ENCODE measurements at places on chromosomes 2 and 18.

GRCh38 chr2:75007061-75007460, 48.6 kb downstream of the POLE4 start:
- no peak for DNase-seq

- no peak for DNase-seq
These were observed 17.4 kb downstream of the LDLRAD4 start for GRCh38 chr18:13235981-13236380.

GRCh38 chr18:22063102-22063501, 106.3 kb upstream of the GATA6 start:
- DNase-seq = no peak

GRCh38 chr2:100309973-100310719, 12.2 kb downstream of the LONRF2 start:
- DNase-seq = no peak

DNA sequence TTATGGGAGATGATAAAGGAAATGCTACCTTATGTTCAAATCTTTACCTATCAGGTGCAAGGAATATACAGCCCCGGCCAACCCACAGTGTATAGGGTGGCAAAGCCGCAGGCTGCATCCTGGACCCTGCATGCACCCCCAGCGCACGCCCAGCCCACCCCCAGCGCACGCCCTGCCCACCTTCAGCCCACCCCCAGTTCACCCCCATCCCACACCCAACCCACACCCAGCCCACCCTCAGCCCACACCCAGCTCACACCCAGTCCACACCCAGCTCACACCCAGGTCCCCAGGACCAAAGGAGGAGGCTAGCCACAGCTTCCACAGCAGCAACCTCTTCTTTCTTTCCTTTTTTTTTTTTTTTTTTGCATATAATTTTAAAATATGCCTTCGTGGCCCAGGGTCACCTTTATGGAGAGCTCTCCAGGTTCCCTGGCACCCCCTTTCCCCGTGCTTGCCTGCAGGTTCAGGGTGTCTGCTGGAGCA, 120.9 kb downstream of the PTGR3 start:
- no peak for DNase-seq

- no peak for DNase-seq
These were observed 32.8 kb downstream of the ITPRID2 start for GRCh38 chr2:181924336-181924735.

GRCh38 chr2:164515734-164516133, 105.5 kb downstream of the GRB14 start:
- DNase-seq = no peak

DNA sequence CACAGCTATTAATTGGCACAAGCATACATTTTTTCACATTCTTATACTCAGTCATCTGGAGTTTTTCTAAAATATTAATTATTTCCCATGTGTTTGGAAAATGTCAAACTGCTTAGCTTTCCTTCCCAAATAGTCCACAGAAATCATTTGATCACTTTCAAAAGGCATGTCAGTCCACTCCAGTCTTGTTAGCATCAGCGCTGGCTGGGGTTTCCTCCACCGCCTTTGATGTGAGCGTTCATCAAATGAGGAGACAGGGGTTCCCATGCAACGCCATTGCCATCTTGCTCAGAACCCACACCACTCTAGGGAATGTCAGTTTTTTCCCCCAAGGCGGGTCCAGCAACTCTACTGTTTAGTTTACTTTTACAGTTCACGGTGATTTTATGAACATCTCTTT, 13.1 kb upstream of the RAX start:
- DNase-seq = no peak

GRCh38 chr2:80303909-80304837, at the start of gene LRRTM1:
TSS of gene LRRTM1 (minus strand) at chr2:80304752. CDS start at chr2:80303819, 933 bp downstream.
- peak; percentile 39 for DNase-seq

DNA sequence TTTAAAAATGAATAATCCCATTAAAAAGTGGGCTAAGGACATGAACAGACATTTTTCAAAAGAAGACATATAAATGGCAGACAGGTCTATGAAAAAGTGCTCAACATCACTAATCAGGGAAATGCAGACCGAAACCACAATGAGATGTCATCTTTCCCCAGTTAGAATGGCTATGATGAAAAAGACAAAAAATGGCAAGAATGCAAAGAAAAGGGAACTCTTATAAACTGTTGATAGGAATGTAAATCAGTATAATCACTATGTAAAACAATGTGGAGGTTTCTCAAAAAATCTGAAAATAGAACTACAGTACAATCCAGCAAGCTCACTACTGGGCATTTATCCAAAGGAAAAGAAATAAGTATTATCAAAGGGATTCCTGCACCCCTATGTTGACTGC, 169.2 kb downstream of the METTL4 start:
- DNase-seq = no peak

Measured in HEK293T (cell line).